Epithelial cell of prostate (primary cell): ENCODE measurements at places on chromosomes 5 and 9.

DNA sequence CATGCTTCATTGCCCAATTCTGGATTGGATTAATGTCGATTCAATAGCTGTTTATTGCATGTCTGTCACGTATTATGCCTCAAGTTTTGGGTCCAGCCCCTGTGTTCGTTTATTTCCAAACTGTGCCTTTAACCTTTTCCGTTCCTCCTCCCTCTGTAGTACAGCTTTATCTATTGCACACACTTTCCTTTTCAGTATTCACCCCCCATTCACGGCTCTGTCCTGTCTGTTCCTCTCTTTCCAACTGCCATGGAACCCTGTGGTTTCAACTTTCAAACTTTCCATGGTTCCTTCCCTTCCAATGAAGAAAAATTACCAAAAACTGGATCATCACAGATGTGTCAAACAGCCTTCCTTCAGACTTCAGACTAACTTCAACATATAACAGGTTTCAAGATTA, 17.1 kb downstream of the SMARCA2 start:
- DNase-seq, result no peak

DNA sequence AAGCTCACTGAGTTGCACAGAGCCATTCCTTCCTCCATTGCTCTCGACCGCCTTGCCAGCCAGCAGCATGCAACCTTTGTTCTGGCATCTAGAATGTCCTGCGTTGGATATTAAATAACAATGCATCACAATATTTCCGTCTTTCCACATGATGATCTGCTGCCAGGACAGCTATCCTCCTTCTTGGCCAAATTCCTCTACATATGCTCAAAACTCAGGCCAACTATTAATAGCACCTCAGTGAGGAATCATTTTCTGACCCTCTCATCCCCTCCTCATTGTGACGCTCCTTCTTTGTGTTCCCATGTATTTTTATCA, 128.6 kb downstream of the MYO10 start:
- DNase-seq, result no peak

DNA sequence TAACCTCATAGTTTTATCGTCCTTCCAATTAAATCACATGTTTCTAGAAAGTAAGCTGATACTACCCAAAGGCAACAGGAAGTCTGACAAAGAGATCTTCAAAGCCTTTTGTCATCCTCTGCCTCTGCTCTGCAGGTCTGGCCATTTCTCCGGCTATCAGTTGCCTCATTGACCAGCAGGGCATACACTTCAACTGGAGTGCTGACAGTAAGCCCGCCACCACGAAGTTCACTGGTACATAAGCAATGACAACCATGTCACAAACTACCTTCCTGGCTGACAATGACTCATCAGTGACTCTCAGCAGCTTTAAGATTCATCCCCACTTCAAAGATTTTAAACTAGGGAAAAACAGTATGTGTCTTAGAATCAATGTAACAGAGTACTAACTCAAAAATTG, 20.6 kb downstream of the SPTLC1 start:
- no peak for DNase-seq

DNA sequence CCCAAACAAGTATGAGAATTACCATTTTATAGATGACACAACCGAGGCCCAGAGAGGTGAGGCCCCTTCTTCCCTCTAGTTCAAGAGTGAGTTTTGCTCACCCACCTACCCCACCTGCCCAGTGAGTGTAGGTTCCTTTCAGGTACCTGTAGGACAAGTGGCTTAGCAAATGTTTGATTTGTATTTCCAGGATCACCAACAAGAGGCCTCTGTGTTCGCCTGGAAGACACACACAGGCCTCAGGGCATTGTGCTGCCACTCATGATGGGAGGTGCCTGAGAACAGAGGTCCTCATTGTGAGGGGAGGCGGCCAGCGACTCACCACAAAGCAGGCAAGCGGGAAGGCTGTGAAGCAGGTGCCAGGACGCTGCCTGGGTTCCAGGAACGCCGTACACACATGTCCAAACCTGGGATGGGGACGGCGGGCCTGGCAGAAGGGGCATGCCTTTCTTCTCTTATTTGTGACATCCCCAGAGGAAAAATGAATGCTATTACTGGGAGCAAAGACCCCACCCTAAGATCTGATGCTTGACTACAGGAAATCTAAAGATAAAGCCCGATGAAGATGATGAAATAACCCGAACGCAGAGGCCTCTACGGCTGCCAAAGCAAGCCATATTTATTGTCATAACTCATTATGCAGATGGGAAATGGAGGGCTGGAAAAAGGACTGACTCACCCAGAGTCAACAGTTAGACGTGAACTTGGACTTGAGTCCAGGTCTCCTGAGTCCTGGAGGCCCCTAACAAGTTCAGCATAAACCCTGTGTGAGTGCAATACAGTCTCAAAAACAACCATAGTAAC, 60.2 kb upstream of the SLC25A51 start:
- DNase-seq, result no peak

DNA sequence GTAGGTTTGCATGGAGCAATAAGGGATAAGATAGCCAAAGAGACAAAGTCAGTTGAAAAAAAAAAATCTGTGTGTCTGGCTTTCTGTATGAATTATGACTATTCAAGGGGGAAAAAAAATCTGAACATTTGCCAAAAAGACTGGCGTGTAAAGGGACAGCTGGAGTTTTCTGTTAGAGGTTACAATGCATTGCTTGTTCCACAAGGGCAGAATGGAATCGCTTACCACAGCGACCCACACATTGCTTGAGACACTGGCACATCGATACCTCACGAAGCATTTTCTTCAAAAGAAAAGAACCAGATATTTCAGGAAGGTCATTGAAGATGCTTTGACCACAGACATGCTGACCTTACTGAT, 327.8 kb downstream of the TMEM167A start:
- DNase-seq, result no peak

DNA sequence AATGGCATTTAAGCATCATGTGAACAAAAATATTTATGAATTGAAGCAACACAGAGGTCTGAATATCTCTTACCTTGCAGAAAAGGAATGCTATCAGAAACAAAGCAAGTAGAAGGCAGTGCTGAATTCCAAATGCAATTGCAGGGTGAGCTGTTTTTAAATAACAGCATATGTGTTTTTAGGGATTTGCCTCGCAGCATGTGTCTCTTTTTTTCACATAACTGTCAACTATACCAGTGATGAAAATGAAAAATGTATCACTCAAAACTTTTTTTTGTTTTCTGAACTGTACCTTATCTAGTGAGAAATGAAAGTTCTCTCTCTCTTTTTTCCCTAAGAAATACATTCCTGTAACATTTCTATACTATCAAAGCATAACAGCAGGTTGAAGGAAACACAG, 21.2 kb downstream of the CDH10 start:
- DNase-seq, result no peak

DNA sequence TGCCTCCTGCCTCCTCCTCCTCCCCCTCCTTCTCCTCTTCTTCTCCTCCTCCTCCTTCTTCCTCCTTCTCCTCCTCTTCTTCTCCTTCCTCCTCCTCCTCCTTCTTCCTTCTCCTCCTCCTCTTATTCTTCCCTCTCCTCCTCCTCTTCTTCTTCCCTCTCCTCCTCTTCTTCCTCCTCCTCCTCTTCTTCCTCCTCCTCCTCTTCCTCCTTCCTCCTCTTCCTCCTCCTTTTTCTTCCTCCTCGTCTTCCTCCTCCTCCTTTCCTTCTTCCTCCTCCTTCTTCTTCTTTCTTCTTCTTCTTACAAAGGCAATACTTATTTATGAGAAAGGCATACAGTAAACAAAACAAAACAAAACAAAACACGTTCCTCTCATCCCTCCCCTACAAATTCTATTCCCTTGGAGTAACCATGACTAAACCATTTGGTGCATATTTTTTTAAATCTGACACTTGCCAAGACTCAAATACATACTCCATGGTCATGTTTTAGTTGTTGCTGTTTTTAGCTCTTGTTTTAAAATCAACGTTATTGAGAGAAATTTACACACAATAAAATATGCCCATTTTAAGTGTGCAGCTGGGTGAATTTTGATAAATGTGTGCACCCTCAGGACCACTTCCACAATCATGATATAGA, 135.6 kb downstream of the FOXD1 start:
- no peak for DNase-seq
